ENCODE measurements at places on chromosomes 7 and 10.
A peak's percentile ranks its signal among the peaks of the same experiment; 100 is the strongest.

DNA sequence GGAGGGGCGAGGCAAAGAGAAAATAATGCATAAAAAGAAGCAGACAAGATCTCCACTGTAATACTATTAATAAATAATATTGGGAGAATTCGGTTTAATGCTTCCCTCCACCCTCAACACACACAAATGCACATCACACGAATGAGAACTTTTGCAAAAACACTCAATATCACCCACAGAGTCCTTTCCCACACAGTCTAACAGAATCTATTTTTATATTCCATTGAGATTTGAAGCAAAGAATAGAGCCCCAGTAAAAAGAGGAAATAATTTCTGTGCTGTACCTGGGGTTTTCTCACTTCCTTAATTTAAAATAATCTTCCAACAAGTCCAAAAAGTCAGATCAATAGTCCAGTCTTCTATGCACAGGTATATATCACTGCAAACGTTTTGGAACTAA, 17.0 kb downstream of the PIK3AP1 start:
- DNase-seq, result no peak

DNA sequence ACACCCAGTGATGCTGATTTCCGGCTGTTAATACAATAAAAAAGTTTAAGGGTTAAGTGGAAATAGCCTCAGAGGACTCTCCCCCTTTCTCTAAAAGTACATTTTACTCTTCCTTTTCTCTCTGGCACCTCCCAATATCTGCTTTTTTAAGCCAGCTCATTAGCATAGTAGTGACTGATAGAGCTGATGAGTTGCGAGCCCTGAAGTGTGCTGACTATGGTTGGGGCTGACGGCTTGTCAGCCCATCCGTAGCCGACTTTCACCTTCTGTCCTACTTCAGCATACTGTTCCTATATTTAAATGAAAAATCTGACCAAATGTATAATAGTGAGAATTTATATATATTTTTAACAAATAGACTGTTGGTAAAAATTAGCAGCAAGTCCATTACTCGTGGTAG, 80.0 kb downstream of the SHH start:
- no peak for DNase-seq

GRCh38 chr10:101878869-101879268, 35.3 kb upstream of the KCNIP2 start:
- DNase-seq, result no peak

DNA sequence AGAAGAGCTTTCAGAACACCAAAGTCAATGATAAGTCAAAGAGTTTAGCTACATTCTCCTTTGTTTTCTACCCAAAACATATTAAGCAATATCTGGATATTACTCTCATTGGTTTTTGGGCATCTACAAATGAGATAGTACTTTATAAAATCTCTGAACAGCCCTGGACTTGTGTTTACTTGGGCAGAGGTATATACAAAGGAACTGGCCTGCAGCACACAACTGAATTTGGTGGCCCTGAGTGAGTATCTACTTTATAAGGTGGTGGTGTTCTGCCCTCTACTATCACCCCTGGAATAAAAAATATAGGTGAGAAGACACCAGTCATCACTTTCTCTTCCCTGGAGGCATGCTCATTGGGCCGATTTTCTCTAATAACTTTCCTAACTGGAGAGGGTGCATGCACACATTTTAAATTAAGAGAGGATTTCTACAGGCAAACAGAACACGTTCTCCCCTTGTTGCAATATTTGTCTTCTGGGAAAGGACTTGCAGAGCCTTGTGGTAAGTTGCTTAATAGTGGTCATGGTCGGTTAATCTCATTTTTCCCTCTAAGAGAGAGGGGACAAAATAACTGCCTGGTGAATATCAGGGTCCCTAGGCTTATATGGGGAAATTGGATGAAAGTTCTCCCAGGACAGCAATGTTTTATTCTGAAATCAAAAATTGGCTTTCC, 41.1 kb downstream of the OTUD1 start:
- no peak for DNase-seq

GRCh38 chr7:155283565-155284194, 14.0 kb upstream of the INSIG1 start:
- DNase-seq, result no peak

DNA sequence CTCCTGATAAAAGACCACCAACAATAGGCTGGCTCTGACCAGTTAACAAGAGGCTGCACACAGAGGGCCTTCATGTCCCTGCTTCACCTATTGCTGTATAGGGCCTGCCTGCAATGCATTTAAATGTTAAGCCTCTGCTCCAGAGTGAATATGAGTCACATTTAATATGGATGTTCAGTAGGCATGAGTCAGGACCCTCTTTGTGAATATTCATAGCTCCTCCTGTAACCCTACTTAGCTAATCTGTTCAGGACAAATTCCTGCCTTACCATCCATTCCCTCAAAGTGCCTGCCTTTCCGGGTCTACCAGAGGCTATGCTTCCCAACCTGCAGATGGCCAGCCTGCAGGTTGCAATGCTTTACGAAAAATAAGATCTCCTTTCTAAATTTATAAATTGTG, 32.5 kb downstream of the ARHGAP22 start:
- DNase-seq, result no peak

DNA sequence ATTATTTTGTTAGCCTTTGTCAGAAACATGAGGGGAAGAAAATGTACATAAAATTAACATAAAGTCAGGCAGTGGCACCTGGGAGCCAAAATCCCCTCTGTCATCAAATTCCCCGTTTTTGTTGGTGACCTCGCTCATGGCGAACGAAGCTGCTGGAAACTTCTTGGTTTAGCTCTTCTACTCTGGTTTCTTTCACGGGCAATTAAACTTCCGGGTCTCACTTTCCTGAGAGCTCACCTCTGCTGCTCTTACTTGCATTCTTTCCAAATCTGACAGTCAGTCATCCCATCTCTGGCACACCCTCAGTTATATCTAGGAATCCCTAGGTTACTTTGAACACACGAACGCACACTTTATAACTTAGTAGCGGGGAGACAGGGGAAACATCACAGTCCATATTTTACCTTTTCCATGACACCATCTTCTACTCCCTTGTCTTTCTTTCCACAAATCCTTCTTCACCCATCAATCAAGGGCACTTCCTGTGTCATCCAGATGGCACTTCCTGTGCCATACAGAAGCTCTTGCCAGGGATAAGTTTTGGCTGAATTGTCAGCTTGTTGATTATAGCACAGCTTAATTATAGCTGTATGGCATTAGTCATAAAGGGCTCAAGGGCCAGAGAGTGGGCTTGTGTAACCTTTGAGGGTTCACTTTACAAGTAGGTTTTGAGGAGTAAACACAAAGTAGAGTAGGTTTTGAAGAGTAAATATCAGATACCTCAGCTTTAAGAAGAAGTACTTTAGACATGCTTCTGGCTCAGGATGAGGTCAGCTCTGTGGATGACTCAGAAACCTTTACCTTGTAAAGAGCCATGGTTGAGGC, 105.1 kb downstream of the GATA3 start:
- DNase-seq, result no peak

DNA sequence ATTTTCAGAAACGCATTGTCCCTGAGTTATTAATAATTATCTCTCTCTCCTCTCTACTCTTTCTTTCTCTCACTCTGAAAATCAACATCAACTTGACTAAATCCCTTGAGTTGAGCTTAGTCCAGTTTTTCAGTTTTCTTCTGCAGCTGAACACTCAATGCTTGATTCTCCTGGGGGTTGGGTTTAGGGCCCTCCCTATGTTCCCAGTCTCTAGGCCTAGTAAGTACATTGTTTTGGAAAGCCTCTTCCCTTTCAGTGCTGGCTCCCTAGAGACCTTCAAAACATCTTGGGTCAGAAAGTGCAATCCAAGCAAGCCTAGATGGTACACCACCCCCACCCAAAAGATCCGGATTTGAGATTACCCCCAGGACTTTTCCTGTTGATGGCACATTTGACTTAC, 488.5 kb downstream of the LRMDA start:
- no peak for DNase-seq

GRCh38 chr10:58384544-58384998, 639 bp upstream of the TFAM start:
- no peak for DNase-seq

- no peak for DNase-seq
Measured at GRCh38 chr7:102393467-102393866, 2.7 kb upstream of the PRKRIP1 start.

DNA sequence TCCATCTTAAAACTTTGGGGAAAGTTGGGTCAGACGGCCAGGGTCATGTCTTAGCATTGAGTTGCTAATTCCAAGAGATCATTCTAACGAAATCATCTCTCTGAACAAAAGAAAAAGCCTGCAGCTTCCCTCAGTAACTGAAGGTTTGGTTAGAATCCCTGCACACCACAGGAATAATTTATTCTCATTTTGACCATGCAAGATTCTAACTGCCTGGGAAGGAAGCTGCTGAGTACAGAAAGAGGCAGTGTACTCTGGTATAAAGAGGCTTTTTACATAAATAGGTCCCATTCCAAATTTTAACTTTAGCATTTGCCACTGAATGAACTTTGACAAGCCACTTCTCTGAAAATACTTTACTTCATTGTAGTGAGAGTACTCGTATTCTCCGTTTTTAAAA, 76.9 kb upstream of the RSBN1L start:
- DNase-seq, result no peak

GRCh38 chr7:73984481-73985205, 43.3 kb upstream of the ELN start:
- no peak for DNase-seq

- no peak for DNase-seq
Measured at GRCh38 chr7:33373195-33373594, 243.8 kb downstream of the BBS9 start.

GRCh38 chr10:26438534-26439341, 597 bp downstream of the APBB1IP start:
- DNase-seq, result no peak

DNA sequence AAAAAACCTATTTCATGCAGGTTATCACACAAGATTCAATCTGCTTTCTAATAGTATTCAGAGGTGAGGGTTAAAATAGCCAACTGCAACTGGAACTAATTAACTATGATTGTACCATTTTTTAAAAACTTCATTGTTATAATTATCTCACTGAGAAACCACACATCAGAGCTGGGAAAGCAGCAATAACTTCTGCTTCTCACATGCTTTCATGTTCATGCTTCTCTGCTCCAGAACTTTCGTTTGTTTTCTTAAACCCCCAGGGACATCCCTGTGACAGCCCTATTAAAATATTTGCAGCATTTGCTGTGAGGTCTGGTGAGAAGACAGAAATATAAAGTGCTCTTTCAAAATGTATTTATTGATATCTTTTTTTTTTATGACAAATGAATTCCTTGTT, 389.0 kb upstream of the SORCS1 start:
- DNase-seq, result no peak

DNA sequence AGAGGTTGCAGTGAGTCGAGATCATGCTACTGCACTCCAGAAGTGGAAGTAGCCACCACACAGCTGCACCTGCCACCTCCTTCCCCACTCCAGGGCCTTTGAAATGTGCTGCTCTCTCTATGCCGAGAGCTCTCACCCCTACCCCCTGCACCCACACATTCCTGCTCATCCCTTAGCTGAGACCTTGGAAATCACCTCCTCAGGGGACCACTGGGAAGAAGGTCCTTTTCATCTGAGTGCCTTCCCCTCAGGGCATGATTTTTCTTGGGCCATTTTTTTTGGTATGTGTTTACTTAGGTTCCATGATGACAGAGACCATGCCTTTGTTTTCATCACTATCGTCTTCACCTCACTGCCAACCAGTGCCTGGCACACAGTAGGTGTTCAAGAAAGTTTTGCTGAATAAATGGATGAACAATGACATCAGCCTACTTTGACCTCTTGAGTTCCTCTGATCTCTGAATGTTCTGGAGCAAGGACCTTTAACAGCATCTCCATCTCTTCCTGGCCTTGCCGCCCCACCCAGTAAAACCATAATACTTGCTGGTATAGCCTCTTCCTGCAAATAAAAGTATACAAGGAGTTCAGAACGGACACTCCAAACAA, 166.6 kb upstream of the KLF14 start:
- DNase-seq, result no peak

- no peak for DNase-seq
Measured at GRCh38 chr7:80896906-80897598, 21.8 kb downstream of the SEMA3C start.

DNA sequence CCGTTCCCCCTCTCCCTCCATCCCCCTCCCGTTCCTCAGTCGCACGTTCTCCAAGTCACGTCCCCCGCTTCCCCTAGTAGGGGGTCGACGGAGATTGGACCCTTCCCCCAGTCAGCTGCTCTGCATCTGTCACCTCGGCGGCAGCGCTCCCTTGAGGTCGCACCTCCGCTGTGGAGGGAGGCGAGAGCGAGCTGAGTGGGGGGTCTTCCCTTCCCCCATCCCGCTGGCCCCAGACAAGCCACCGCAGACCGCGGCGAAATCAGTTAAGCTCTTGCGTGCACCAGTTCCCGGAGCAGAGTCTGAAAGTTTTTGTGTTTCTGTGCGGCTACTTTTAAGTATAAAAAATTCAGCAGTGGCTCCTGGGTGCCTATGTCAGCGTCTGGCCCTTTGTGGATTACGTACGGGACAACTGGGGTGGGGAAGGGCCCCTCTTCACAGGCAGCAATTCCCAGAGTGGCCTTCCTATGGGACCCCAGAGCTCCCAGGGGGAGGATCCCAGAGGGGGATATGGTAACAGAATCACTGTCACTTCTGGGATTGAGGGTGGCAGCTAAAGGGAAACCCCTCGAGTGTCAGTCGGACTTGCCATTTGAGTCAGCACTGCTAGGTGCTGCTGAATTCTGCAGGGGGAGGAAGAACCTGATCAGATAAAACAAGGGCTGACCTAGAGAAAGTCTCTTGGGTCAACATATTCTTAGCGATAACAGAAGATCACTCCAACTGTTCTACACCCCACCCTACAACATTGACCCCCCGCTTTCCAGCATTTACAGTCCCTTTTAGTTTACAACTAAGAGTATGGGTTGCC, 12.5 kb upstream of the DDIT4 start:
- DNase-seq, result peak; percentile 28

DNA sequence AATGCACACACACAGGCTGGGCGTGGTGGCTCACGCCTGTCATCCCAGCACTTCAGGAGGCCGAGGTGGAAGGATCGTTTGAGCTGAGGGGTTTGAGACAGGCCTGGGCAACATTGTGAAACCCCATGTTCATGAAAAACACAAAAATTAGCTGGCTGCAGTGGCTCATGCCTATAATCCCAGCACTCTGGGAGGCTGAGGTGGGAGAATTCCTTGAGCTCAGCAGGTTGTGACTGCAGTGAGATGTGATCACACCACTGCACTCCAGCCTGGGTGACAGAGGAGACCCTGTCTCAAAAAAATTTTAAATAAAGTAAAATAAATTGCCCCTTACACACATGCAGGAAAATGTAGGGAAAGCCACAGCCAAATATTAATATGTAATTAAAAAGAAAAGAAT, 44.1 kb downstream of the RNF32 start:
- DNase-seq, result no peak

- DNase-seq, result no peak
Measured at GRCh38 chr7:70890147-70890969, 241.6 kb upstream of the GALNT17 start.

- no peak for DNase-seq
Measured at GRCh38 chr10:119932631-119933030, 40.1 kb downstream of the SEC23IP start.
